ENCODE measurements at places on chromosomes 4 and X. TPM values are rescaled to one million over a fixed set of nuclear protein-coding genes. Genes with fewer than 3 reads are reported as not detected.

Gene TRPC5OS
- not detected for total RNA-seq

Gene BEND2
- total RNA-seq: not detected

Gene HMGN5
- total RNA-seq: 0.40 TPM

Gene SERTM2
- total RNA-seq: 0.20 TPM

Gene NPNT
- not detected for total RNA-seq

Gene RASL11B
- total RNA-seq: not detected

Gene CLCN3
- 16.5 TPM for total RNA-seq

Gene CDKL2
- total RNA-seq: not detected

Gene IGSF1
- 0.47 TPM for total RNA-seq

Gene PDGFC
- total RNA-seq: 52.3 TPM

Gene RHOXF2
- not detected for total RNA-seq

Gene ZNF330
- 56.8 TPM for total RNA-seq

Gene TMSB15B
- 2.5 TPM for total RNA-seq

Measured in HT1080 (cell line).